ENCODE measurements at places on chromosomes 12 and 14. TPM values are rescaled to one million over a fixed set of nuclear protein-coding genes. Genes with fewer than 3 reads are reported as not detected.

- no peak overlapping the region for H3K4me3 ChIP-seq
- no peak overlapping the region for H3K27ac ChIP-seq
- no peaks in the 10 kb centered on the region for H3K4me1 ChIP-seq
- no peak for DNase-seq
- no peaks in the 10 kb centered on the region for H3K36me3 ChIP-seq
- no peaks in the 10 kb centered on the region for H3K27me3 ChIP-seq
Observed at GRCh38 chr14:35339761-35340406, 47.7 kb downstream of the PSMA6 start.

- DNase-seq: no peak
- no peak overlapping the region for H3K4me3 ChIP-seq
- H3K4me1 ChIP-seq: no peaks in the 10 kb centered on the region
- H3K36me3 ChIP-seq: no peaks in the 10 kb centered on the region
- no peaks in the 10 kb centered on the region for H3K27me3 ChIP-seq
- H3K27ac ChIP-seq: no peak overlapping the region
Observed at GRCh38 chr14:55712491-55712890, 132.5 kb downstream of the KTN1 start.

- H3K36me3 ChIP-seq: no peaks in the 10 kb centered on the region
- no peaks in the 10 kb centered on the region for H3K27me3 ChIP-seq
Observed at GRCh38 chr12:108642269-108642870, 8.7 kb upstream of the SELPLG start.

DNA sequence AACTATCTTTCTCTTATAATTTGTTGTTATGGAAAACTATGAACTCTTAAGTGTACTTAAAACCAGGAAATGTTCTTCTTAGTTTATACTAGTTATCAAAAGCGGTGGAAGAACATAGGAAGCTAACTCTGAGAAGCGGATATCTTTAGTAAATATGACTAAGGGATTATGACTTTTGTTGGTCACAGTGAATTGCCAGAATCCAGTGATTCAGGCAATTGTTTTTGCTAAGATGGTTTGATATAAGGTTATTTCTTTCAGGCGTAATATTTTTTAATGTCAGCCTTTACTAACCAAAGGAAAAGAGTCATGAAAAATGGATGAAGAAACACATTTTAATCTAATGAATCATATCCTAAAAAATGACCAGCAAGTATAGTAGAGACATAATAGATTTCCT is 473.5 kb downstream of the FOXG1 start:
- no peak overlapping the region for H3K27ac ChIP-seq
- no peak overlapping the region for H3K4me3 ChIP-seq

DNA sequence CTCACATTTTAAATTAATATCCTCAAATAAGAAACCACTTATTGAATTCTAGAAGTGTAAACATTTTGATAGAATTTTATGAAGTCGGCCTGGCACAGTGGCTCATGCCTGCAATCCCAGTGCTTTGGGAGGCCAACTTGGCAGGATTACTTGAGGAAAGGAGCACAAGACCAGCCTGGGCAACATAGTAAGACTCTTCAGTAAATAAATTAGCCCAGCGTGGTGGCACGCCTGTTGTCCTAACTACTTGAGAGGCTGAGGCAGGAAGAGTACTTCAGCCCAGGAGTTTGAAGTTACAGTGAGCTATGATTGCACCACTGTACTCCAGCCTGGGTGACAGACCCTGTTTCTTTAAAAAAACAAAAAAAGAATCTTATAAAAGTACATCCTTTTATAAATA is 8.9 kb upstream of the ZNF410 start:
- H3K36me3 ChIP-seq: no peaks in the 10 kb centered on the region
- H3K4me1 ChIP-seq: no peaks in the 10 kb centered on the region
- no peak overlapping the region for H3K4me3 ChIP-seq
- H3K27ac ChIP-seq: no peak overlapping the region
- no peak for DNase-seq

DNA sequence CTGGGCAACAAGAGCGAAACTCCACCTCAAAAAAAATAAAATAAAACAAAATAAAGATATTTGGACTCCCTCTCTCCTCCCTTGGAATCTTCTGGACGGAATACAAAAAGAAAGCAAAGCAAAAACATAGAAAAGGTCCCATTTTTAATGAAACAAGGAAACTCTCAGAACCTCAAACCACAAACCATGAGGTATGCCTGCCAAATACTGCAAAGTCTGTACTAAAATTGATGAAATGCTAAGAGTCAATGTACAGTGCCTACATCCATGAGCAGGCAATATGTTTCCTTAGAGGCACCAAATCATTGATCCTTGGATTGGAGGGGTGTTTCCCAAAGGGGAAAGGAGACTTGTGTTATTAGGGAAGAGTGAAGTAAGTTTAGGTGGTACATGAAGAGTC is 8.2 kb upstream of the RPS6KA5 start:
- no peaks in the 10 kb centered on the region for H3K36me3 ChIP-seq
- H3K4me1 ChIP-seq: peaks cover 60% of the 10 kb centered on the region
- H3K27me3 ChIP-seq: no peaks in the 10 kb centered on the region
- peak overlapping the region; percentile 11 for H3K4me3 ChIP-seq
- DNase-seq: no peak

- no peak for DNase-seq
- peaks cover 23% of the 10 kb centered on the region for H3K36me3 ChIP-seq
- H3K4me3 ChIP-seq: no peak overlapping the region
- H3K27me3 ChIP-seq: no peaks in the 10 kb centered on the region
Observed at GRCh38 chr14:91358654-91359220, 58.9 kb downstream of the CCDC88C start.

Gene DBX2
- total RNA-seq: not detected

GRCh38 chr14:94372021-94372605 is 16.3 kb downstream of the SERPINA1 start:
- H3K36me3 ChIP-seq: no peaks in the 10 kb centered on the region
- H3K27ac ChIP-seq: no peak overlapping the region
- no peak for DNase-seq
- H3K4me3 ChIP-seq: no peak overlapping the region

Gene RNASE2
- total RNA-seq: not detected

Gene CIDEB
- total RNA-seq: 12.7 TPM

Gene DEGS2
- 0.42 TPM for total RNA-seq

DNA sequence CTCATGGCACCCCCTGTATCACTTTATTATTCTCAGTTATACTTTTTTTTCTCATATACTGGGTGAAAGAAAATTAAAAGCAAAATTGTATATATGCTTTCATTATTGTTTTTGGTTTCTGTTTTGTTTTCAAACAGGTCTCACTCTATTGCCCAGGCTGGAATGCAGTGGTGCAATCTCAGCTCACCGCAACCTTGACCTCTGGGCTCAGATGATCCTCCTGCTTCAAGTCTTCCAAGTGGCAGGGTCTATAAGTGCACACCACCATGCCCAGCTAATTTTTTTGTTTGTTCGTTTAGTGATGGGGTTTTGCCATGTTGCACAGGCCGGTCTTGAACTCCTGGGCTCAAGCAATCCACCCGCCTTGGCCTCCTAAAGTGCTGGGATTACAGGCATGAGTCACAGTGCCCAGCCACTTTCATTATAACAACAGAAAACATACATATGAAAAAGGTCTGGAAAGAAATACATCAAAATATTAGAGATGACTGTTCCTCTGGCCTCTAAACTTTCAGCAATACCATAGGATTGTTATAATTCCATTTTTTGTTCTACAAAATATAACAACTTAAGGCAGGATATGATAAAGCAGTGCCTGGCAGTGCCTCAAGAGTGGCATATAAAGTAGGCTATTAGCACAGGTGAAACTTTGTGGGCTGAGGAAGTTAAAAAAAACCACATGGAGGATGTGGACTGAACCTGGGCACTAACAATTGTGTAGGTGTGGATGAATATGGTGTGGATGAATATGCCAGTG is 5.8 kb upstream of the NTN4 start:
- no peaks in the 10 kb centered on the region for H3K4me1 ChIP-seq
- H3K4me3 ChIP-seq: no peak overlapping the region
- H3K36me3 ChIP-seq: no peaks in the 10 kb centered on the region
- no peak for DNase-seq
- no peak overlapping the region for H3K27ac ChIP-seq

Gene SSPN
- not detected for total RNA-seq

DNA sequence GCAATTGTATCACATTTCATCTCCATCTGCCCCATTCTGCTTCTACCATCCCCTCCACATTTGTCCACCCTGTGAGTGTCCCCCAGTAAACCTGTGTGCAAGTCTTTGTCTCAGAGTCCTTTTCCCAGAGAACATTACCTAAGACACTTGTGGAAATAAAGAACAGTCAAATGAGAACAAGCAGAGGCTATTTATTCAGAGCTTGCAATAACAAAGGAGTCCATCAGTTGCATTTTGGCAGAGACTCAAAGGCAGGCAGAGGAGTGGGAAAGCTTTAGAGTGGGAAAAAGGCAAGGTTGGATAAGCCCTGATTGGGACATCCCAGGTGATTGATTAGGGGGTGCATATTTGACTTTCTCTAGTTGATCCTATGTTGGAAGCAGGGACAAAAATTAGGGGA is 18.2 kb upstream of the PPFIBP1 start:
- no peak overlapping the region for H3K4me3 ChIP-seq
- no peaks in the 10 kb centered on the region for H3K4me1 ChIP-seq
- no peaks in the 10 kb centered on the region for H3K36me3 ChIP-seq
- H3K27me3 ChIP-seq: no peaks in the 10 kb centered on the region
- no peak overlapping the region for H3K27ac ChIP-seq

GRCh38 chr12:119082016-119082415 is 96.7 kb upstream of the HSPB8 start:
- H3K4me1 ChIP-seq: no peaks in the 10 kb centered on the region
- no peak overlapping the region for H3K4me3 ChIP-seq
- H3K27me3 ChIP-seq: no peaks in the 10 kb centered on the region
- no peaks in the 10 kb centered on the region for H3K36me3 ChIP-seq
- H3K27ac ChIP-seq: no peak overlapping the region

Gene PEBP1
- 140 TPM for total RNA-seq

DNA sequence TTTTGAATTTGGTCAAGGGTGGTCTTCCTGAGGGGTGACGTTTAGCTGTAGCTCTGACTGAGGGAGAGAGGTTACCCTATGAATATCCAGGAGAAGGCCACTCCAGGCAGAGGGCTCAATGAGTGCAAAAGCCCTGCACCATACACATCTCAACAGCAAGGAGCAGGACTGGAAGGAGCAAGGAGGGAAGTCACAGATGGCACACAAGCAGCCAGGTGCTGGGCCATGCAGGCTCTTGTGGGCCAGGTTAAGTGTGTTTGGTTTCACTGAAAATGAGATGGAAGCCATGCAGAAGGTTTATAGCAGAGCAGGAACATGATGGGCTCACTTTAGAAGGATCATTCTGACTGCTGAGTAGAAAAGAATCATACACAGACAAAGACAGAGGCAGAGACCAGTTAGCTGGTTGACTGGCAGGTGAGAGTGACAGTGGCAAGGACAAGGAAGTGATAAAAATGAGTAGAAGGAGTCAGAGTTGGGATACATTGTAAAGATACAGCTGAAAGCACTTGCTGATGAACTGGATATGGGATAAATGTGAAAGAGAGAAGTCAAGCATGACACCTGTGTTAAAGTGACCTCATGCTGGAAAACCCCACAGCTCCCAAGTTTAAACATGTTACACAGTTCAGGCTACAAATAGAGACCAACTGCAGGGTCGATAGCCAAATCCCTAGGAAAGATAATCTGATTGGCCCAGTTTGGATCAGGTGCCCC is 81.2 kb downstream of the PRKD1 start:
- no peak overlapping the region for H3K4me3 ChIP-seq
- no peak for DNase-seq
- no peak overlapping the region for H3K27ac ChIP-seq
- no peaks in the 10 kb centered on the region for H3K27me3 ChIP-seq
- H3K4me1 ChIP-seq: no peaks in the 10 kb centered on the region

Gene TDRD9
- 0.46 TPM for total RNA-seq

Gene CLEC1B
- not detected for total RNA-seq

DNA sequence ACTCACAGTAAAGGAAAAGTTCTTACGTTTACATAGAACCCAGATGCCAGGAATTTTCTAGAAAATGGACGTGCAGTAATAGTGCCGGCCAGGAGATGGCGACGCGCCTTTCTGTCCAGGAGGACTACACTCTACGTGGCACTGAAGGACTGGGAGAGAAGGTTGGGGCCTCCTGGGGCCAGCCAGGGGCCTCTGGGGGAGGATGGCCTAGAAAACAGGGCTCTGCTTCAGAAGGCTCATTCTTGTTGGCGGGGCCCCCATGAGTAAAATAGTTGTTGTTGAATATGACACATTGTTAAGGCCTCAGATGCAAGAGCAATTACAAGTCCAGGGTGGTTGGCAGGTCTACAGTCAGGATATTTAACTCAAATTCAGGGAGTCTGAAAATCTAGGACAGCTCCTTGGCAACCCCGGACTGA is 120.1 kb upstream of the MAX start:
- H3K27me3 ChIP-seq: no peaks in the 10 kb centered on the region
- DNase-seq: no peak
- H3K4me3 ChIP-seq: no peak overlapping the region
- H3K36me3 ChIP-seq: no peaks in the 10 kb centered on the region

Gene KLRK1
- total RNA-seq: 145 TPM

Gene SCNN1A
- 0.93 TPM for total RNA-seq

GRCh38 chr12:48030173-48030650 is 25.9 kb upstream of the COL2A1 start:
- H3K4me3 ChIP-seq: no peak overlapping the region
- H3K27me3 ChIP-seq: no peaks in the 10 kb centered on the region
- no peak for DNase-seq
- no peaks in the 10 kb centered on the region for H3K36me3 ChIP-seq

DNA sequence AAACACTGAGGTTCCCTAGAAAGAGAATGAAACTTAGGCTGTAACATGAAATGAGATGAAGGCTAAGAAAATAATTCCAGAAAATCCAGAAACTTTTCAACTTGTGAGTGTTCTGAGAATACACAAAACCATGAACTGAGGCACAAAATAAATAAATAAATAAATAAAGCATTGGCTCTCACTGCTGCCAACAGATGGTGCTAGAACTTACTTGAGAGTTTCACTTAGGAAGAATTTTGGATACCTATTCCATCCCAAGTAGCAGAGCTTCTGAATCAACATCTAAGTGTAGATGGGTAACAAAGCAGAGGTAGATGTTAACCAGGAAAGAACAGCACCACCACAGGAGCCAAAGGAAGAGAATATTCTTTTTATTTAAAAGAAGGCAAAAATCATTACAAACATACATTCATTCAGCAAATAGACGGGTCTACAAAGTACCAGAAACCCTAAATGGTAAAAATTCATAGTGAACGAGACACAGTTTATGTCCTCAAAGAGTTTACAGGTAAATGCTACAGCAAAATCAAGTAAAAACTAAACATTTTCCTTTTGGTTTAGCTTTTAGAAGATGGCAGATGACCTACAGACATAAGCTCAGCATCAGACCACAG is 16.7 kb downstream of the EPS8 start:
- no peaks in the 10 kb centered on the region for H3K27me3 ChIP-seq
- H3K4me3 ChIP-seq: no peak overlapping the region
- no peaks in the 10 kb centered on the region for H3K4me1 ChIP-seq
- peak; percentile 7 for DNase-seq
- no peak overlapping the region for H3K27ac ChIP-seq

GRCh38 chr12:6526201-6526600 is 8.1 kb upstream of the GAPDH start:
- H3K4me1 ChIP-seq: no peaks in the 10 kb centered on the region
- H3K27ac ChIP-seq: no peak overlapping the region
- H3K27me3 ChIP-seq: no peaks in the 10 kb centered on the region
- H3K36me3 ChIP-seq: peaks cover 79% of the 10 kb centered on the region
- DNase-seq: no peak

Gene TAS2R42
- not detected for total RNA-seq

Data from CD8-positive, alpha-beta memory T cell (primary cell).